ENCODE measurements at places on chromosomes 12 and 14.

GRCh38 chr14:40098468-40098867 is 666.2 kb upstream of the FBXO33 start:
- DNase-seq = no peak

DNA sequence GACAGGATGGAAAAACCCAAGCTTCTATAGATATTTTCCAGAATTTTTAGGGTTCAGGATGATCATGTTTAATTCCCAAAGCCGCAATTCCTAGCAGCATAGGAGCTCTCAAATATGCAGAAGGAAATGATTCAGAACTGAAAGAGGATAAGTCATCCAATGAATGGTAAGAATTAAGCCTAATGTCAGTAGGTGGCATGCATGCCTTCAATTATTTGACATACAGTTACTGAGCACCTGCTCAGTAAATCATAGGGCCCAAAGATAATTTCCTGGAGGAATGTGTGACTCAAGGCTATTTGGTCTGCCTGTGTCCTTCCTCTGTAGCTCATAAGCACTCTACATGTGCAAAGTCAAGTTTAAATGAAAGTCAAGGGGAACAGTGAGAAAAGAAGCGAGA is 116.8 kb upstream of the SLC38A4 start:
- DNase-seq = no peak

DNA sequence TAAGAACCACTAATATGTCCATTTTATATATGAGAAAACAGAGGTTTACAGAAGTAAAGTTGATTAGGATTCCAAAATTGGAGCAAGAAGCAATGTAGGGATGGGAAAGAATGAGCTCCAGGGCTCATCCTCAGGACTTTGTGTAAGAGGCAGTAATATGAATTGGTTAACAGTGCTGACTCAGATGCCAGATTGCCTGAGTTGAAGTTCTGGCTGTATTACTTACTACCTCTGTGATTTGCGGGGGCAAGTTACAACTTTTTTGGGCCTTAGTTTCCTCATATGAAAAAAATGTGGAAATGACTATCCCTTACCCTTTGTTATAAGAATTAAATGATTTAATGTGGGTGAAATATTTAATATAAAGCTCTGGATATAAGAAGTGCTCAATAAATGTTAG is 35.1 kb upstream of the PPP2R5E start:
- no peak for DNase-seq

GRCh38 chr14:20757965-20758364 is 10.2 kb upstream of the EDDM3B start:
- no peak for DNase-seq

DNA sequence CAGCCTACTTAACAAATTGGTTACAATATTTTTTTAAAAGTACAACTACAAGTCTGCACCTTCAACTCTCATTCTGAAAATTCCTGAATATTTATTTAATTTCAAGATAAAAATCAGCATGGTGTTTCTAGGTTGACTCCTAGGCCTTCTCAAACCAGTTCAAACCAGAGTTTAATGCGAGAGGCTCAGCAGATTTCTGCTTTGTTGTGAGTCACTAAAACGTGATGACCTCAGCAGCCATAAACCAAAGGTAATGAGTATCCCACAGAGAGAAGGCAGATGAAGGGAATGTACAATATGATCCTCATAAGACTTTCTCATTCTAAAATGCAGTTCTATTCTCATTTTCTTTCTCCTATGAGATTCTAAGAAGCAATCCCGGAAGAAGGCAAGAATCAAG is 1.5 kb downstream of the PRDM4 start:
- DNase-seq = no peak

DNA sequence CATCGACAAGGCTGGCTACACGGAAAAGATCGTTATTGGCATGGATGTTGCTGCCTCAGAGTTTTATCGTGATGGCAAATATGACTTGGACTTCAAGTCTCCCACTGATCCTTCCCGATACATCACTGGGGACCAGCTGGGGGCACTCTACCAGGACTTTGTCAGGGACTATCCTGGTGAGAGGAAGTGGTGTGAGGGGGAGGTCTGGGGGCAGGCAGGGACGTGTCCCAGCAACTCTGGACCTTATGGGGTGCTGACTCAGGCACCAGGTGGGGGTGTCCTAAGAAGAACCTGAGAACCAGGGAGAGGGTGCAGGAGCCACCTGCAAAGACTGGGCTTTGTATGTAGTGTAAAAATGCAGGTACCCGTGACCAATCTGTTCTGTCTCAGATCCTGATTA is 5.2 kb downstream of the ENO2 start:
- no peak for DNase-seq

- DNase-seq = no peak
Measured at GRCh38 chr14:91888641-91889476, 21.5 kb upstream of the TC2N start.

GRCh38 chr12:28237423-28237822 is 47.2 kb downstream of the CCDC91 start:
- no peak for DNase-seq

DNA sequence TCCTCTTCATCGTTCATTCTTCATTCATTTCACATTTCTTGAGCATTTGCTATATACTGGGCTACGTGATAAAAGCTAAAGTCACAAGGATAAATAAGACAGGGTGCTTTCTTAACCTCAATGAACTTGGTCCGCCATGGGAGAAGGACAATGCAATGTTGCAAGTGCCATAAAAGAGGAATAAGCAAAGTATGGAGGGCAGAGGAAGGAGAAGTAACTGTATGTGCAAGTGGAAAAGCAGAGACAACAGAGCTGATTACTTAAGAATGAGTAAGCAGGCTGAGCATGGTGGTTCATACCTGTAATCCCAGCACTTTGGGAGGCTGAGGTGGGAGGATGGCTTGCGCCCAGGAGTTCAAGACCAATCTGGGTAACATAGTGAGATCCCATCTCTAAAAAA is 14.4 kb downstream of the AREL1 start:
- DNase-seq = no peak

GRCh38 chr12:87253157-87253556 is 776.0 kb downstream of the C12orf50 start:
- DNase-seq = no peak

DNA sequence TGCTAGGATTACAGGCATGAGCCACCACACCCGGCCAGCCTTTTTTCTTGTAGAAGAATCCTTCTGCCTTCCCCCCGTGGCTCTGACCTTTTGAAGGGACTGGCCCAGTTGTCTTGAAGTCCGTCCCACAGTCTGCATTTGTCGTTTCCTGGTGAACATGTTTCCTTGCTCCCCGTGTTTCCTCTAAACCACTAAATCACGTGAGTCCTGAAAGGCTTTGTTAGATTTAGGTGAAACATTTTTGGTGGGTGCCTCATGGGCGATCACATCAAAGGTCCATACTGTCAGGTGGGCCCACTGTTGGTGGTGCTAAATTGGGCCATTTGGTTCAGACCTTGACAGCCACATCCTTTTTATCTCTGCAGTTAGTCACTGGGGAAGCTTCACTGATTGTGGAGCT is 26.3 kb downstream of the MLXIP start:
- no peak for DNase-seq

- no peak for DNase-seq
Measured at GRCh38 chr14:51652168-51653078, 713 bp downstream of the FRMD6 start.

- no peak for DNase-seq
Measured at GRCh38 chr14:93173943-93174395, 10.7 kb downstream of the MOAP1 start.

GRCh38 chr14:61107869-61108493 is 126.9 kb downstream of the SLC38A6 start:
- DNase-seq = no peak

DNA sequence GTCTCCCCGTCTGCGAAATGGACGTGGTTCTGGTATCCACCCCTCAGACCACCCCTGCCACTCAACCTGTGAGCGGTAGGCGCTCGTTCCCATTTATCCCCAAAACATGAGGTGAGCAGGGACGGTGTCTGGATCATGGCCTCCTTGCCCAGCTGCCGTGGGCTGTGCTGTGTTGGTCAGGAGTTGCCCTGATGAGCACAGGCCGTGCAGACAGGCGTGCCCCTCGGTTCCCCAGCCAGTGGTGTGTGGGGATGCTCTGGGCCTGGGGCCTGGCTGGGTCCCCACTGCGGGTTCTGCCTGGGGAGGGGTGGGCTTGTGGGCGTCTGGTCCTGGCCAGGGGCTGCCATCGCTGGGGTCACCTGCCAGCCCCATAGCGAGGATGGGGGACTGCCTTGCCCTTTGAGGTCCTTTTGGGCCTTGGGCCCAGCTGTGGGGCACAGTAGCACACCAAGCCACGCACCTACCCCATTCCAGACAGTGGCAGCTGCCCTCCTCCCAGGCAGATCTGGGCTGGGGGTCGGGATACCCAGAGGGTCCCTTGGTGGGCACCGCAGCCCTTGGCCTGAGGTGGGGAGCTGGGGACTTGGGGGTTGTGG is 11.3 kb upstream of the PUS1 start:
- DNase-seq = no peak

DNA sequence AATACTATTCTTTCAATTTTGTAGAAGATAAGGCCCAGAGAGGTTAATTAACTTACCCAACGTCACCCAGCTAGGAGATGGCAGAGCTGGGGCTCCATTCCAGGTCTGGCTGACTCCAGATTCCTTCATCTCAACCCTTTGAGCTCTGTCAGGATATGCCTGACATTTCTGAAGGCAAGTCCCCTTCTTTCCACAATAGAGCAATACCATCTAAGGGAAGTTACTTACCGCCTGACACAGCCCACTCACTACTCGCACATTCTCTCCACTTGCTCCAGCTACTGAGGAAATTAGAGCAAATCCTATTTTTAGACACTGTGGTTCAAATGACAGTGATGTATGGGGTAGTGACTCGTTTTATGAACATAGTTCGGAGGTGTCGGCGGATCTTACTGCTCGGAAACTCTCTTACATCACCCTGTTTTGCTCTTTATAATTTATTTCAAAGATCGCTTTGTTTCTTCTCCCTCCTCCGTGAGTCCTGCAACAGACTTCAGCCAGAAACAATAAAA is 2.0 kb upstream of the WSCD2 start:
- DNase-seq = no peak

GRCh38 chr14:51666826-51667225 is 15.1 kb downstream of the FRMD6 start:
- DNase-seq = no peak

DNA sequence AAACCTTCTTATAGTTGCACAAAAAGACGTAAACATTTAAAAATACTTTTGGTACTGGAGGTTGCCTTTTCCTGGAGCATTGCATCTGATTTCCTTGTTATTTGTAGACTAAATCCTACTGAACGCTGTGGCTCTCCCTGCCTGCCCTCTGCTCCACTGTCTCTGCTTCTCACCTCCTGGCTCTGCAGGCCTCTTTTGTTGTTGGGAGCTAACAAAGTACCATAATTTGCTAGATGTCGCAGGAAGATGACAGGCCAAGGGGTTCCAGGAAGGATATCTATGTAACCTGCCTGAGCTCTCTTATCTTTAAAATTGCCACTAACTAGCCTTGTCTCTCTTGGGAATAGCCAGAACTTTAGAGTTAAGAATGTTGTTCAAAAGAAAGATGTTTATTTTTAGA is 21.4 kb downstream of the SYNE2 start:
- no peak for DNase-seq

- DNase-seq = no peak
Measured at GRCh38 chr12:39824505-39825212, 205.1 kb upstream of the ABCD2 start.

- DNase-seq = no peak
Measured at GRCh38 chr14:89164168-89165073, 252.6 kb downstream of the FOXN3 start.

DNA sequence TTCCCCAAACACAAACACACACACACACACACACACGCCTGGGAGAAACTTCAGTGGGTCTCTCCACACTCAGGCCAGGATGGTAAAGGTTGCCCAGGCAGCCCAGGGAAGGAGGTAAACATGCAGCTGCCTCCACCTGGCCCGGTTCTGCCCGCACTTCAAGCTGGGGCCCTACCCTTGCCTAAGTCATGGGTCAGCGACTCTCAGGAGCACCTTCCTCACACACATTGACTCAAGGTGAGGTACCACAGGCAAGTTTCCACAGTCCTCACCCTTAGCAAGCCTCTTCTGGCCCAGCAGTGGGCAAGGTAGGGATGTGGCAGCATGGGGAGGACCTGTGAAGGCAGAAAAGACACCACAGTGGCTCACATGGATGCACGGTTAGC is 14.1 kb upstream of the FAIM2 start:
- DNase-seq = no peak

DNA sequence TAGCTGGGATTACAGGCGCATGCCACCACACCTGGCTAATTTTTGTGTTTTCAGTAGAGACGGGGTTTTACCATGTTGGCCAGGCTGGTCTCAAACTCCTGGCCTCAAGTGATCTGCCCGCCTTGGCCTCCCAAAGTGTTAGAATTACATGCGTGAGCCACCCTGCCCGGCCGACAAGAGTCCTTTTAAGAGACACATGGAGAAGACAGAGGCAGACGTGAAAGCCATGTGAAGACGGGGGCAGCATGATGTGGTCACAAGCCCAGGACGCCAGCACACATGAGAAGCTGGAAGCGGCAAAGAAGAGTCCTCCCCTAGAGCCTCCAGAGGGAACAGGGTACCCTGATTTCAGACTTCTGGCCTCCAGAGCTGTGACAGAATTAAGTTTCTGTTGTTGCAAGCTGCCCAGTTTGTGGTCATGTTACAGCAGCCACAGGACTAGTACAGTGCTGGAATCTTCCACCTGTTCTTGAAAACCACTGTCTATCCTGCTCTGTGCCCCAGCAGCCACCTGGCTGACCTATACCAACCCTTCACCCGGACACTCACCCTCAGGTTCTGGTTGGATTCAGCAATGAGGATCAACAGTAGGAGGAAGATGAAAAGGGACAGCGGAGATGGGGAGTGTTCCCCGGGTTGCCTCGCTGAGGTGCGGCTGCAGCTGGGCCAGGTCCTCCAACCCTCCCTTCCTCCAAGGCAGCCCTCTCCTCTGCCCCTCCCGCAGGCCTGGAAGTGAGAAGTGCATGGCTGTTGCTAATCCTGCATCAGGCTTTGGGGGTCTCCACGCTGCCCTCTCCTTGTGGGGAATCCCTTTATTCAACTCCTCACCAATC is 16.9 kb downstream of the VPS37B start:
- DNase-seq = no peak

- DNase-seq = no peak
Measured at GRCh38 chr12:78179346-78179745, 348.7 kb downstream of the NAV3 start.

- DNase-seq = no peak
Measured at GRCh38 chr14:25508845-25509244, 458.9 kb upstream of the STXBP6 start.

DNA sequence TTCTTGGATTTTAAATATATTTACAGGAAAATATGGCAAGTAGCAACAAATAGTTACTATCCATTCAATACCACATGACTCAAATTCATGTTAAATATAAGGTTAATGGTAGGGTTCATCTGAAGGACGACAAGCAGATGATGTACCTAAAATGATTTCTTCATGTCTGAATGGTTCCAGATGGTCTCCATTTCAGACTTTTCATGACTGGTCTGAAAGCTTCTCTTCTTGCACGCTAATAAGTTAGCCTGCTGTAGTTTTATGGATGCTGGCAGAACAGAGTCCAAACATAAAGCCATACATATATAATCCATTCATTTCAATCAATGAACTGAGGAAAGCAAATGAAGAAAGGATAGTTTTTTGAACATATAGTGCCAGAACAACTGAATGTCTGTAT is 257.0 kb upstream of the MGAT4C start:
- no peak for DNase-seq

Data from NCI-H187 treated with DMSO at 0.1 percent for 48 hours (cell line).